SJSA1 (cell line): ENCODE measurements at places on chromosomes 5 and 9. TPM values are rescaled to one million over a fixed set of nuclear protein-coding genes. Genes with fewer than 3 reads are reported as not detected.

Gene CATSPER3
- total RNA-seq = 0.08 and 1.3 TPM in 2 replicates

DNA sequence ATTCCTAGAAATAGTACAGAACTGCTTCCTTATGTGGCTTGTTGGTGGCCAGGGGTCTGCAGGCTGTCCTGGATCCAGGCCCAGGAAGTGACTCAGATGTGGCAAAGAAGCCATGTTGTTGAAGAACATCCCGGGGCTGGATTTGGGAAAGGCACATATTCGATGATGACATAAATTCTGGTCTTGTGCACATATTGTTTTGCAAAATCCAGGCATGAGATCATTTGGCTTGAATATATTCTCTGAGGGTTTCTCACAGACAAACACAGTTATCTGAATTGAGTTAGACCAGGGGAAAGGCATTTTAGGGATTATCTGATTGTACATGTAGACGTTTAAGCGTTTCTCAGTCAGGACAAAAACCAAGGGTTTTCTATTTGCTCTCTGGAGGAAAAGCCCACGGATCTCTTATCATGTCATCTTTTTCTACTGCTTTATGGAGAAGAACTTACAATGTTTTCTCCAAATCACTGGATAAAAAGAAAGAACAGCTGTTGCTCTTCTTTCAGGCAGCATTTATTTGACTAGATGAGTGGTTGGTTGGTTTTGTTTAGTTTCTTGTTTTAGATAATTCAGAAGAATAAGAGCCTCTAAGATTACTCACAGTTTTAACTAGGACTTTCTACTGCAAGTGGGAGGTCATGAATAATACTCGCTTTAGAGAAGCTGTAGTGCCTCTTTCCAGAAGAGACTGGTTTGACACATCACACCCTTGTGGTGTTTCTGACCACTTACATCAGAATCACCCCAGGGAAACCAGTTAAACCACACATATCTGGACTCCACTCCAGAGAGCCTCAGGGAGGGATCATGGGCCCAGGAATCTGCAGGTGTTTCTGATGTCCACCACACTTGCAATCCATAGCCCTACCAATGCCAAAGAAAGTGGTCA lies 29.5 kb upstream of the LHFPL2 start:
- H3K27me3 ChIP-seq = no peaks in the 10 kb centered on the region
- DNase-seq = peak; percentile 67
- peak overlapping the region; percentile 67 for H3K27ac ChIP-seq
- H3K36me3 ChIP-seq = no peaks in the 10 kb centered on the region
- no peak overlapping the region for H3K4me3 ChIP-seq

GRCh38 chr5:143434261-143435209 lies 31.0 kb upstream of the NR3C1 start:
- H3K36me3 ChIP-seq = no peaks in the 10 kb centered on the region
- peak overlapping the region; percentile 12 for H3K4me3 ChIP-seq
- DNase-seq = no peak
- H3K27ac ChIP-seq = no peak overlapping the region
- peaks cover 10% of the 10 kb centered on the region for H3K4me1 ChIP-seq

- H3K27ac ChIP-seq = no peak overlapping the region
- H3K4me1 ChIP-seq = no peaks in the 10 kb centered on the region
- no peak overlapping the region for H3K4me3 ChIP-seq
- H3K27me3 ChIP-seq = no peaks in the 10 kb centered on the region
Observed at GRCh38 chr9:10032166-10032565, 580.6 kb downstream of the PTPRD start.

GRCh38 chr5:17374973-17375742 lies 122.9 kb upstream of the TAF11L2 start:
- no peaks in the 10 kb centered on the region for H3K36me3 ChIP-seq
- H3K27ac ChIP-seq = peak overlapping the region; percentile 75
- H3K4me1 ChIP-seq = peaks cover 49% of the 10 kb centered on the region
- peak; percentile 87 for DNase-seq

GRCh38 chr5:136043968-136044610 lies 15.3 kb downstream of the TGFBI start:
- H3K4me1 ChIP-seq = peaks cover 12% of the 10 kb centered on the region
- peaks cover 52% of the 10 kb centered on the region for H3K36me3 ChIP-seq
- no peak for DNase-seq
- H3K4me3 ChIP-seq = no peak overlapping the region
- no peaks in the 10 kb centered on the region for H3K27me3 ChIP-seq
- H3K27ac ChIP-seq = no peak overlapping the region

DNA sequence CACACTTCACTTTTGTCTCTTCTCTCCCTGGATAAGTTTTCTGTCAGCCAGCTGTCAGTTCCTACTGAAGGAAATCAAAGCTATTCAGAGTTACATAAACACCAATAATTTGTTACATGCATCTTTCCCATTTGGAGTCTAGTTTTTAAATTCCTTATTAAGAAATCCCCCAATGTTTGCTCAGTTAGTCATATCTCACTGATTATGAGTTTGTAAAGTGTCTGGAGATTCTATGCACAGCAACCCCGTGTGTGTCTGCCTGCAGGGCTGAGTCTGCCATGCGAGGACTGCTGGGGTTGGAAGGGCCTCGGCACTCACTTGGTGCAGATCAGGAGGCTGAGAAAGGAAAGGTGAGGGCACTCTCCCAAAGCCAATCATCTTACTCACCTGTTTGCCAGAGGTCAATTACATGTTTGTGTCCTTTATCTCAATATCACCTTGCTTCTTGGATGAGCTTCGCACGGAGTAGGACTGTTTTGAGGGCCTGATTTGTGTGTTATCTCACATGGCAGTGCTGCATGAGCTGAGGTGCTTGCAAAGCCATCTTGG lies 3.3 kb downstream of the ANKRD34B start:
- peaks cover 65% of the 10 kb centered on the region for H3K27me3 ChIP-seq
- no peak for DNase-seq
- no peak overlapping the region for H3K27ac ChIP-seq
- H3K36me3 ChIP-seq = no peaks in the 10 kb centered on the region

Gene CCNO
- total RNA-seq = 0.34 TPM in 1 of 2 replicates, not detected in the other

- no peak for DNase-seq
- H3K4me3 ChIP-seq = no peak overlapping the region
- no peak overlapping the region for H3K27ac ChIP-seq
Observed at GRCh38 chr9:78397454-78397853, 100.5 kb downstream of the PSAT1 start.

DNA sequence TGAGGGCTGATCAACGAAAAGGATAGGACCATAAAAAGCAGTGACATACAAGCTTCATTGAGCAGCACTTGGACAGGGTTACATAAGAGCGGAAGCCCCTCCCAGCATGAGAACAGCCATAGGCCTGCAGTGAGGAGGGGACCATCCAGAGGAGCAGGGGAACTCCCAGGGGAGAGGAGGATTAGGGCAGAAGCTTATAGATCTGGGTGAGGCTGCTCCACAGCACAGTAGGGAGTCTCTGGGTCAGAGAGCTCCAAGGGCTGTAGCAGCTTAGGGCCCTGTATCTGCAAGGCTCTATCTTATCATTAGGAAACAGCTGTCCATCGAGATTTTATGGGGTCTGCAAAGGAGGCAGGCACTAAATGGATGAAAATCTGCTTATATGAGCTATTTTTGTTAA lies 186.6 kb downstream of the DOCK8 start:
- no peak overlapping the region for H3K4me3 ChIP-seq
- H3K27me3 ChIP-seq = no peaks in the 10 kb centered on the region
- H3K27ac ChIP-seq = no peak overlapping the region
- H3K36me3 ChIP-seq = no peaks in the 10 kb centered on the region
- DNase-seq = no peak
- no peaks in the 10 kb centered on the region for H3K4me1 ChIP-seq

GRCh38 chr5:163822548-163822947 lies 317.1 kb downstream of the MAT2B start:
- H3K36me3 ChIP-seq = no peaks in the 10 kb centered on the region
- H3K27me3 ChIP-seq = no peaks in the 10 kb centered on the region; the same call in 1 of the 2 replicates
- no peaks in the 10 kb centered on the region for H3K4me1 ChIP-seq

GRCh38 chr5:151104795-151105194 lies 24.0 kb upstream of the TNIP1 start:
- H3K27me3 ChIP-seq = no peaks in the 10 kb centered on the region
- H3K36me3 ChIP-seq = peaks cover 96% of the 10 kb centered on the region
- no peak overlapping the region for H3K27ac ChIP-seq
- no peaks in the 10 kb centered on the region for H3K4me1 ChIP-seq

GRCh38 chr9:34554211-34555001 lies 31.6 kb upstream of the ENHO start:
- H3K4me3 ChIP-seq = no peak overlapping the region
- no peaks in the 10 kb centered on the region for H3K27me3 ChIP-seq
- no peak for DNase-seq
- H3K27ac ChIP-seq = no peak overlapping the region
- H3K36me3 ChIP-seq = no peaks in the 10 kb centered on the region

DNA sequence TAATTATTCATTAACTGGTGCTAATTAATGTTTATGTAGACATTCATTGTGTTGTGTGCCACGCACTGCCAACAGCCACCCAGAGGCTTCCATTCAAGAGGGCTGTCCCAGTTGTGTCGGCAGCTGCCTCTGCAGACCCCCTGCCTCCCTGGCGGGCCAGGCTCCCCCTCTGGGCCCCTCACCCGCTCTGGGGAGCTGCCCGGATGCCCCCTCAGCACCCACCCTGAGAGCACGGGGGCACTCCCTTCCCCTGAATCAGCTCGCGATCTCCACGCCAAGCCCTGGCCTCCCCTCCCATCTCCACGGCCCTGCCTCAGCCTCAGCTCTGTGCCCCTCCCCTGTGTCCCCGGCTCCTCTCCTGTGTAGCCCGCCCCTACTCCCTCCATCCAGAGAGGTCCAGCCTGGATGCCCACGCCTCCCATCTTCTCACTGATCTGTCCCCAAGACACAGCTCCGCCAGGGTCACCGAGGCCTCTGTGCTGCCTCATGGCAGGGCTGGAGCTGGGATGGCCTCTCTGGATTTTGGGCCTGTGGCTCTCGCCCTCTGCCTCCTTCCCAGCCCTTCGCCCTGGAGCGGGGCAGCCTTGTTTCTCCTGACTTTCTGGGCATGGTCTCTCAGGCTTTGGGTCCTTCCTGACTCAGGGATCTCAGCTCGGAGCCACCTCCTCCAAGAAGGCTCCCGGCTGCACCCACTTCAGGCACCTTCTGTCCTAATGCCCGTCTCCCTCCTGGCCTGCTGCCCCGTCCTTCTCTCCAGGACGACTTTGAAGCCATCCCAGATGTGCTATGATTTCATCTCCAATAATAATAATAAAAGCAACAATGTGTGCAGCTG lies 16.0 kb upstream of the SLC9A3 start:
- no peak overlapping the region for H3K4me3 ChIP-seq
- peaks cover 37% of the 10 kb centered on the region for H3K27me3 ChIP-seq
- H3K36me3 ChIP-seq = no peaks in the 10 kb centered on the region

- no peaks in the 10 kb centered on the region for H3K27me3 ChIP-seq
- H3K27ac ChIP-seq = no peak overlapping the region
- no peak overlapping the region for H3K4me3 ChIP-seq
- no peaks in the 10 kb centered on the region for H3K36me3 ChIP-seq
- H3K4me1 ChIP-seq = no peaks in the 10 kb centered on the region
Observed at GRCh38 chr9:72703574-72703973, 182.2 kb downstream of the TMC1 start.

Gene ECSCR
- 0.53 and 1.2 TPM in 2 replicates for total RNA-seq

- no peaks in the 10 kb centered on the region for H3K27me3 ChIP-seq
- DNase-seq = no peak
- 0 out of 2 replicates have a peak, but pooled peaks cover 5% of the 10 kb centered on the region for H3K36me3 ChIP-seq
- H3K4me1 ChIP-seq = peaks cover 14% of the 10 kb centered on the region
Observed at GRCh38 chr5:102830241-102830640, 75.1 kb downstream of the PAM start.

Gene PLAC8L1
- not detected in 2 replicates for total RNA-seq

DNA sequence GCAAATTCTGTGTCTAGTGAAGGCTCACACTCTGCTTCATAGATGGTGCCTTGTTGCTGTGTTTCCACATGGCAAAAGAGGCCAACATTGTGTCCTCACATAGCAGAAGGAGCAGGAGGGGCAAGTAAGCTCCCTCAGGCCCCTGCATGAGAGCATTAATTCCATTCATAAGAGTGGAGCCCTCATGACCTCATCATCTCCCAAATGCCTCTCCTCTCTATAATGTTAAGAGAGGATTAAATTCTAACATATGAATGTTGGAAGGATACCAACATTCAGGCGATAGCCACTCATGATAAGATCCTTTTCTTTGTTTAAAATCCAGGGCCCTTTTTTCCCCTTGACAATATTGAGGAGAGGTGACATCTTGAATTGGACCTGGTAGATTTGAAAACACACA lies 35.2 kb upstream of the PAM start:
- H3K36me3 ChIP-seq = no peaks in the 10 kb centered on the region
- H3K4me3 ChIP-seq = no peak overlapping the region
- H3K27ac ChIP-seq = no peak overlapping the region
- DNase-seq = no peak
- H3K4me1 ChIP-seq = peaks cover 62% of the 10 kb centered on the region
- no peaks in the 10 kb centered on the region for H3K27me3 ChIP-seq

Gene SYNPO
- 3.7 and 6.5 TPM in 2 replicates for total RNA-seq

GRCh38 chr9:77731008-77731698 lies 83.0 kb upstream of the GNA14 start:
- no peaks in the 10 kb centered on the region for H3K27me3 ChIP-seq
- no peak overlapping the region for H3K27ac ChIP-seq
- no peak for DNase-seq
- H3K4me3 ChIP-seq = no peak overlapping the region

GRCh38 chr9:74499111-74499601 lies 2.0 kb downstream of the RORB start:
- no peaks in the 10 kb centered on the region for H3K36me3 ChIP-seq
- H3K27ac ChIP-seq = no peak overlapping the region
- DNase-seq = no peak
- H3K4me1 ChIP-seq = peaks cover 10% of the 10 kb centered on the region
- peaks cover 51% of the 10 kb centered on the region for H3K27me3 ChIP-seq
- H3K4me3 ChIP-seq = no peak overlapping the region

Gene TRAF1
- total RNA-seq = 0.13 and 1.7 TPM in 2 replicates

DNA sequence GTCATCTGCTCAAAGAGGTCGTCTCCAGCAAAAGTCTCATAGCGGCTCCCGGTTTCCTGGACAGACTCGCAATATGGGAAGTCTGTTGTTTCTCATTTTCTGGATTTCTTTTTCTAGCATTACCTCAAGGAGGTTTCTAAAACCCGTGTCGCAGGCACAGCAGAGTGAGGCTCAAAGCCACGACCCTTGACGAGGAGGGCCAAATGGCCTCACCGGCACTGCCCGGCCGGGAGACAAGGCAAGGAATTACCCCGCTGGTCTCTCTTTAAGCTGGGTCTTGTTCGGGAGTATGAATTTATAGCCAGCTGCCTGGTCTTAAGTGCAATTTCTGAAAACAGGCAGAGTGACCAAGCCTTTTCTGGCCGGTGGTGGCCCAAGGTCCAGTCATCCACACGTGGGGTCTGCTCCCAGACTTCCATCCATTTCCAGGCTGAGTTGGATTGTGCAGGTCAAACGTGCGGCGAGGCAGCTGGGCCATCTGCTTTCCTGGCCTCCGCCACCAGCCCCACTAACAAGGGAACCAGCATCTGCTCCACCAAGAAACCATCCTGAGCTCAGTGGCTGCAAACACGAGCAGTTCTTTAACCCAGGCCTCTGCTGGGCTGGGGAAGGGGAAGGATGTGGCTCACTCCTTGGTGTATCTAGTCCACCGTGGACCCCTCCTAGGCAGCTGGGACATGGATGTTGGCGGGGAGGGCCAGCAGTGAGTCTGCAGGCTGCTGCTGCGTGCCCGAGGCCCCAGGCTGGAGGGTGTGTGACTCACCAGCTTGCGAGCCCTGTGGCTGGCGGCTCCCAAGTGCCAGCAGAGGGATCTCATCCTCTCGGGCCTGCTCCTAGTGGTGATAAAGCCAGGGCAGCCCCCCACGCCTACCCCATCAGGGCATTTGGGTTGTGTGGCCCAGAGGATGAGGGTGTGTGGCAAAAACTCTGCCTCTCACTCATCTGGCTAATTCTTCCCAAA lies 55.6 kb upstream of the COL5A1 start:
- DNase-seq = peak; percentile 63
- H3K4me3 ChIP-seq = no peak overlapping the region
- no peak overlapping the region for H3K27ac ChIP-seq

GRCh38 chr5:34674187-34674586 lies 18.1 kb downstream of the RAI14 start:
- peaks cover 31% of the 10 kb centered on the region for H3K4me1 ChIP-seq
- H3K27ac ChIP-seq = peak overlapping the region; percentile 89
- no peak overlapping the region for H3K4me3 ChIP-seq
- H3K36me3 ChIP-seq = no peaks in the 10 kb centered on the region
- no peak for DNase-seq

Gene TRPM6
- not detected in 2 replicates for total RNA-seq
